T-helper 17 cell (primary cell): ENCODE measurements at places on chromosomes 1 and 21. TPM values are rescaled to one million over a fixed set of nuclear protein-coding genes. Genes with fewer than 3 reads are reported as not detected.

Gene INAVA
- total RNA-seq = 0.25 TPM

Gene HTR1D
- total RNA-seq = not detected

DNA sequence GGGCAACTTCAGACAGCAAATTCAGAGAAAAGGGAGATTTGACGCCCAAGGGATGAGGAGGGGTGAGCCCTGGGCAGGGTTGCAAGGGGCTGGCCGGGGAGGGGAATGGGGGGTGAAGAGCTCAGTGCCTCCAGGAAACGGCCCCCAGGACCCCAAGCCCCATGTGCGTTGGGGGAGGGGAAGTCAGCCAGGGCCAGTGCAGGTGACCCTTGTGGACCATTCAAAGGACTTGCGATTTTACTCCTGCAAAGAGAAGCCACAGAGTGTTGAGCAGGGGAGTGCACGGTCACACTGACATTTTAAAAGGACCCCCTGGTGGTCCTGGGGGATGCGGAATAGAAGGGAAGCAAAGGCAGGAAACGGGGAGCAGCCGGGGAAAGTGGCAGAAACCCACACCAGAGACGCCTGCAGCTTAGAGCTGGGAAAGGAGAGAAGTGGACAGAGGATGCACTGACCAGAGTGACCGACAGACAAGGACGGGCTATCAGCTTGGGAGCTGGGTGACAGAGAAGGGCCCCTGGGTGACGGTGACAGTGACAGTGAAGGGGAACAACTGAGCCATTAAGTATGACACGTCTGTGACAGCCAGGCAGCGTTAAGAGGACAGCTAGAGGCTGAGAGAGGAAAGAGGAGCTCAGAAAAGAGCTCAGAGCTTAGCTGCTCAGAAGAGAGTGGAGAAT lies 54.0 kb upstream of the TMEM51 start:
- DNase-seq = no peak

DNA sequence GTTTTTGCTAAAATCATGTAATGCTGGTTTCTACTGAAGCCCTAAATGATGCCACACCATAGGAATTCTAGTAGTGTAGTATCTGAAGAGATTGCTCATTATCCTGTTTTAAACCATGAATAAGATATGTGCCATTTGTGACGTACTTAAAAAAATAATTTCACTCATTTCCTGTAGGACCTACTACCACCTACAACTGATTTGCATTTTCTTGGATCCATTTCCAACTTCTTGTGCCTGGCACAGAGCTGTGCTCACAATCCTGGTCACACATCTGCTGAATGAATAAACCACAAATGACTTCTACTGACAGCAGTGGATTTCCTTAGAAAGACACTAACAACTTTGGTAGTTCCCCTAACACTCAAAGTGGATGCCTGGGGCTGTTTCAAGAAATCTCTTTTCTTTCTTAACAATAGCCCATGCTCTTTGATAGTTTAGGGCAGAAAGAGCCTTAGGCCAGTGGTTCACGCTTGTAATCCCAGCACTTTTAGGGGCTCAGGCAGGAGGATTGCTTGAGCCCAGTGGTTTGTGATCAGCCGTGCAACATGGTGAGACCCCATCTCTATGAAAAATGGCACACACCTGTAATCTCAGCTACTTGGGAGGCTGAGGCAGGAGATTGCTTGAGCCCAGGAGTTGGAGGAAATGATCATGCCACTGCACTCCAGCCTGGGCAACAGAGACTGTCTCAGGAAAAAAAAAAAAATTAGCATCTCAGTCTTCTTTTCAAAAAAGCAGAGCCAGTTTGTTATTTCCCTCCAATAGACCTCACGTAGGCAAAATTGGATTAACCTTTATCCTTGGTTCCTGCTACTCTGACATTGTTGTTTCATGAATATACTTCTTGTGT lies 13.0 kb upstream of the BATF3 start:
- DNase-seq = no peak

Gene SWT1
- total RNA-seq = 6.6 TPM

GRCh38 chr1:53293123-53293522 lies 34.7 kb downstream of the LRP8 start:
- no peak for DNase-seq

Gene CYP4A11
- not detected for total RNA-seq

Gene RHEX
- total RNA-seq = not detected

DNA sequence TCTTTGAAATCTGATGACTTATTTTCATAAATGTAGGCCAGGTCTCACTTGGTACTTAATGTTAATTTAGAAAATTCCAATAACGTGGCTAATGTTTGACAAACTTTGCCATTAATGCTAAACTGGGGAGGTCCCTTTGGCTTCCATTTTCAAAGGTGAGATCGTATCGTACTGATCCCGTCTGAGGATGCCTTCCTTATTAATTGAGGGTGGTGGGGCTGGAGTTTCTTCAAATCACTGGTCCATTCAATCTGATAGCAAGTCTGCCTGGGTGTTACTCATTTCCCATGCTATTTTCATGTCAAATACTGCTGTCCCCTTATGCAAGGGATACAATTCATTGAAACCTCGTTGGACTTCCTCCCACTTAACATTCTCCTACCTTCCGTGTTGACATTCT lies 327.1 kb downstream of the DISC1 start:
- DNase-seq = no peak

Gene GPR157
- 5.6 TPM for total RNA-seq

Gene GLIS1
- not detected for total RNA-seq

DNA sequence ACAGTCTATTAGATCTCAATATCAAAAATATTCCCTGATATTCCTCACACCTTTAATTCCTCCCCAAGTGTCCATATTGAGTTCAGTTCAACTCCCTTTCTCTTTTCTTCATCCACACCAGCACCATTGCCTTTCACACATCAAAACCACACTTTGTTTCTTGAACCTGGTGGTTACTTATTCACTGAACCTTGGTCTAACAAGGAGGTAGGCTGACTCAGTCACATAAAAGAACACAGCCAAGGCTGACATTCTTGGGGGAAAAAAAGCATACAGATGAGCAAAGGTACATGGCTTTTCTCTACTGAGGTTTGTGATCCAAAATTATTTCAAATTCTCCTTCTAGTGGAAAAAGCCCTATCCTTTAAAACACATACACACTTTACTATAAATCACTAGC lies 131.7 kb upstream of the USH2A start:
- DNase-seq = no peak

Gene TENT5C
- total RNA-seq = 173 TPM

Gene PIGM
- 3.0 TPM for total RNA-seq

Gene C1orf226
- not detected for total RNA-seq

Gene RPE65
- not detected for total RNA-seq

- no peak for DNase-seq
Measured at GRCh38 chr1:38098101-38098847, 51.7 kb upstream of the POU3F1 start.
